ENCODE measurements at places on chromosomes 7 and 10. TPM values are rescaled to one million over a fixed set of nuclear protein-coding genes. Genes with fewer than 3 reads are reported as not detected.
A peak's percentile ranks its signal among the peaks of the same experiment; 100 is the strongest.

- no peak for DNase-seq
Observed at GRCh38 chr10:125742465-125742864, 23.0 kb downstream of the EDRF1 start.

GRCh38 chr7:86939197-86939814 lies 120.1 kb downstream of the ELAPOR2 start:
- DNase-seq = no peak

- no peak for DNase-seq
Observed at GRCh38 chr7:87188930-87189329, 30.6 kb downstream of the TMEM243 start.

GRCh38 chr7:85041605-85042216 lies 145.1 kb downstream of the SEMA3D start:
- peak; percentile 40 for DNase-seq

DNA sequence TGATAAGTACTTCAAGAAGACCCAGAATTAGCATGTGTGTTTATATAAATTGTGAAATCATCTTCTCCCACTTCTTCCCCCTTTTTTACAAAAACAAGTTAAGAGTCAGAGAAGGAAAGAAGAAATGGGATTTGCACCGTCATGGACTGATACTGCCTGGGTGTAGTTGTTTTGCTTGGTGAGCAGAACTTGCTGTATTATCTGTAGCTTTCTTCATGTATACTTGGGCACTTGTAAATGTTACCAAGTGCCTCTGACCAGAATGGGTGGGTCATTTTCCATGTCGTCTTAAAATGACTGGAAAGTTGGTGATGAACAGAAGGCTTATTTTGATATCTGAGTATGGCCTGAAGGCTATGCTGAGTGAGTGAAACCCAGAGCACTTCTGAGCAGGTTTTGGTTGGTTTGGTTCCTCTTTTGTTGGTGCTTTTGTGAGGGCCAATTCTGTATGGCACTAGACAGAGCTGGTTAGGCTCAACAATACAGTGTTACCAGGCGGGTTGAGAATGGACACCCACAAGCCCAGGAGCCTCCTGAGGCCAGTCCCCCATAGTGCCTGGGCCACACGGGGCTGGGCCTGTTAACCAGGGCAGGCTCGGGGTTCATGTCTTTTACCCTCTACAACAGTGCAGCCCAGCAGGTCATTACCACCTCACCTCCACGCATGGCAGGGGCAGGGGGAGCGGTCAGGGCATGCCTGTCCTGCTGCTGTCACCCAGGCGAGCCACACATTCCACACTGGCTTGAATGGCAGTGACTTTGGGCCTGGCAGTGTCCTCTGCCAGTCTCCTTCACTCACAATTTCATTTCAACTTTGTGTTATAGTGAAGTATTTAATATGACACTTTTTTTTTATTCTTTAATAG lies 115.1 kb downstream of the CCNY start:
- DNase-seq = no peak

DNA sequence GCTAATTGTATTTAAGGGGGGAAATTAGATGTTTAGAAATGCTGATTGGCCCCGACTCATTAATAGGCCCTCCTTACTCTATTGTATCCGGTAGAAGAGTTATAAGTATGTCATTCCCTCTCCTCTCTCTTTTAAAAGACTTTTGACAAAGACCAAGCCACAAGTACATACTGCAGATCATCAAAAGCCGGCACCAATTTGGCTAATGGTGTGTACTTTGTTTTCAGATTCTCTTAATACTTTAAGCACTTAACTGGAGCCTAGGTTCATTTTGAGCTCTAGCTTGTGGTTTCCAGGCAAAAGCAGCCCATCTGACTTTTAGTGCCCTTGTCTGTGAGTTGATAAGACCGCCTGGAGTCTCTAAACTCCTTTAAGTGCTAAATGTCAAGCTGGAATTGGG lies 210.0 kb upstream of the LYZL1 start:
- no peak for DNase-seq

DNA sequence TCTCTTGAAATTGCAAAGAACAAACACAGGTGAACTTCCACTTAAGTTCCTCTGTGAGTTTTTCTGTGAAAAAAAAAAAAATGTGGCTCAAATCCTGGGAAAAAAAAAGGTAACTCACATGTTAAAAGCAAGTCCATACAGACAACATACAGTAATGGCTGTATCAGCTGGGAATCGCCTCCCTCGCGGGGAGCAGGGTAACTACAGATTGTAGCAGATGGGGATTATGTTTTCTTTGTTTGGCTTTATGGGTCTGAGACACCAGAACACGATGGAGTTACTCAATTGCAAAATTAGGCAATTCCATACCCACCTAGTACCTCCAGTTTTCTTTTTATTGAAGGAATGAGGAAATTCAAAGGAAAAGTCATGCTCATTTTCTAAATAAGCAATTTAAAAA lies 42.3 kb downstream of the FEZF1 start:
- no peak for DNase-seq

DNA sequence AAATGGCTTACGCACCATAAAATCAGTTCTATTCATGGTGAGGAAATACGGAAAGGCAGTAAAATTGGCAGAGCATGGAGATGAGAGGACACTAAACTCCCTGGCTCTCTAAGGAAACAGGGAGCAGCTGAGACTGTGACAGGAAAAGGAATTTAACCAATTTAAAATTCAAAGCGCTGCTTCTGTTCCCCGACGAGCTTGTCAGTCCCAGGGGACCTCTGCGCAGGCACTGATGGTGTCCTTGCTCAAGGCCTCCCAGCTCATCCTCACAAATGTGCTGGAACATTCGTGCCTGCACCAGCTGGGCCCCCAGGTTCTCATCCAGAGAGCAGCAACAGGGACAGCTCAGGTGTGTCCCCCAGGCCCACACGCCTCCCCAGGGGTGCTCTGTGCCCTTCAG lies 101.4 kb downstream of the MAD1L1 start:
- DNase-seq = no peak

DNA sequence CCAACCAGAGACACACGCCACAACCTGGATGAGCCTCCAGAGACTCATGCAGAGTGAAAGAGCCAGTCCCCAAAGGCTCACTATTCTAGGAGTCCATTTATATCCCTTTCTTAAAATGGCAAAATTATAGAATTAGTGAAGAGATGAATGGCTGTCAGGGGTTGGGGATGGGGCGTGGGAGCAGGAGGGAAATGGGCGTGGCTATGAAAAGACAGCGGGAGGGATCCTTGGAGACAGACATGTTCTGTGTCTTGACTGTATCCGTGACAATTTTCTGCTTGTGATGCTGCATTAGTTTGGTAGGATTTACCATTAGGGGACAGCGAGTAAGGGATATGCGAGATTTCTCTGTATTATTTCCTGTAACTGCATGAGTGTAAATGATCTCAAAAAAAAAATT lies 33.0 kb downstream of the FAM53B start:
- DNase-seq = no peak

GRCh38 chr7:28586736-28587135 lies 174.4 kb downstream of the CREB5 start:
- DNase-seq = no peak

- DNase-seq = no peak
Observed at GRCh38 chr10:4067531-4067930, 282.5 kb upstream of the KLF6 start.

DNA sequence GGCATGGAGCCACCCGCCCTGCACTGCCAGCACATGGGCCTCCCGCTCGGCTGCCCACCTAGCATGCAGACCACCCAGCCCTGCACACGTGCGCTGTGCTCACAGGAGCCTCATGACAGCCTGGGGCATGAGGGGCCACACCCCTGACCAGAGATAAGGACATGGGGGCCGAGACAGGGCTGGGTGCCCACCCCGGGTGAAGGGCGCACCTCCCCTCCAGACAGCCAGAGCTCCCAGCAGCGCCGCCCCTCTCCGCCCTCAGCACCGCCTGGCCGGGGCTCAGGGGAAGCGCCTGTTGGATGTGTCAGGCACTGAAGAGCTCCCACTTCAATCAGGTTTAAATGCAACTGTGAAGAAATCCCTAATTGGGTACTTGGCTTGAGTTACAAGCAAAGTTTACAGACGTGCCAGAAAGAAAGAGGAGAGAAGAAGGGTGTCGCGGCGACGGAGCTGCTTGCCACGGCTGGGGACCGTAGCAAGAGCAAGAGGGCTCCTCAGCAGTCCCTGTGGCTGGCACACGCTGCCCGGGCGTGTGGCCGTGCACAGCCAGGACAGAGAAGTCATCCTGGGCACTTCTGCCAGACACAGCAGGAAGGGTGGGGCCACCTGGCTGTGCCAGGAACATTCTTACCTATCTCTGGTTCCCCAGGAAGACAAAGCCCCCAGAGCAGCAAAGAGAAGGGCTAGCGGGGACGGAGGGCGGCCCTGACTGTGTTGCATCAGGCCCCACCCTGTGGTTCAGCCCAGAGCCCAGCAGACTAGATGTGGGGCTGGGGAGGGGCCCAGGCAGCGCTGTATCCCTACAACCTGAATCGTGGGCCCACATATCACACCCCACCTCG lies 247.4 kb downstream of the ELFN1 start:
- no peak for DNase-seq

GRCh38 chr10:32166365-32166764 lies 110.1 kb upstream of the KIF5B start:
- no peak for DNase-seq

DNA sequence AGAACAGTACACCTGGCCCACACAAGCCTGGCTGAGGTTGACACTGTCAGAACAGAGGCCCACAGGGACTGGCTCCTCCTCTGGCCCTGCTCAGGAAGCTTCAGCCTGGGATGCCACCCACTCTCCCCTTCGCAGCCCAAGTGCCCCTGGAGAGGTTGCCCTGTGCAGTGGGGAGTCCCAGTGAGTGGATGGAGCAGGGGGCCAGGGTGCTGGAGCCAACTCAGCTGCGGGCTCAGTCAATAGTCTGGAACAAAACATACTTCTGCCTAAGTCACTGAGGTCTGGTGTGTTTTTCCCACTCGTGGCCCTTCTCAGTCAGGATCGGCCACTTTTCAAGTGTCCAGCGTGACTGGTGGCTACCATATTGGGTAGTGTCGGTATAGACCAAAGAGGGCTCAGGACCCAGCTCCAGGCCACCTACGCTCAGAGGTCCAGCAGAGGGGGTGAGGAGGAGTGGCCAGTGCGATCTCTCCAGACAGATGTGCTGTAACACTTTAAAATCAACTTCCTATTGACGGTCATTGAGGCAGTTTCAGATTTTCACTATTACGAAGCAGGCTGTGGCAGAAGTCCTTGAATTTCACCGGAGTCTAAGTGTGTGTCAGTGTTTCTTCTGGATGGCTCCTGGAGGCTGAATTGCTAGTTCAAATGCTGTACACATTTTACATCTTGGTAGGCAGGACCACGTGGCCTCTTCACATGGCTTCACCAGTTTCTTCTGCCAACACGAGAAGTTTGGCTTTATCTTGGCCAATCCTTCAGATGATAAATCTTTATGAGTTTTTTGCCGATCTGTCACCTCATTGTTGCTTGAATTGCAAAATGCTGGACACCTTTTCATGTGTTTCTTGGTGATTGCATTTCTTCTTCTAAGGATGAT lies 994 bp upstream of the GCK start:
- no peak for DNase-seq

DNA sequence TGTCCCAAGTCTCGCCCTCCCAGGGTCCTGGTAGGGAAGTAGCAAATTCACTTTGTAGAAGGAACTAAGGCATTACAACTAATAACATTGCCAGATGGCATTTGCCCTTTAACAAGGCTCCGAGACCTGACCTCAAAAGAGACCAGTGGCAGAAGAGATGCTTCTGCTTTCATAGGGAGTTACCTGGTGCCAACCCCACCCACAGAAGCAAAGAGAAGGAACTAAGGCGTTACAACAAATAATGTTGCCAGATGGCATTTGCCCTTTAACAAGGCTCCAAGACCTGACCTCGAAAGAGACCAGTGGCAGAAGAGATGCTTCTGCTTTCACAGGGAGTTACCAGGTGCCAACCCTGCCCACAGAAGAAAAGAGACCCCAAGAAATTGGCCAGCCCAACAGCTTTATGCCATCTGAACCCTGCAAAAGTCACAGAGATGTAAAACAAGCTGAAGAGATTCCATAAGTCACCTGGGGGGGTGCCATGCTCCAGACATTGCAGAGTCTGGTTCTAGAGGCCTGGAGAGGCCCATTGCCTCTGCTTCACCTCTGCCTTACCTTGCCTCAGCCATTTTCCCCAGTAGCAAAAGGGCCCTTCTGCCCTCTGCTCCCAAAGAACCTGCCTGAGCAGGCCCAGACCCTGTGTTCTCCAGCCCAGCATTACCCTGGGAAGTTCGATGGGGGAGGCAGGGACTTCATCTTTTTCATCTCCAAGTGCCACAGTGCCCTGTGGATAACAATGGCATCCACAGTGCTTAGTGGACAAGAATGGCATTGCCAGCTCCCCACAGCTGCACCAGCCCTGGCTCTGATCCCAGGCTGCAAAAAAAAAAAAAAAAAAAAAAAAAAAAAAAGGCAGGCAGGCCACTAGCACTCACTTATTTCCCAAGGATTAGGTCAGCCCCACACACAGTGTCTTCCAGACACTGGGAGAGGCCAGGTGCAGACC lies 179.5 kb upstream of the PLXNA4 start:
- peak; percentile 30 for DNase-seq

GRCh38 chr7:112411186-112411795 lies 39.0 kb upstream of the IFRD1 start:
- DNase-seq = no peak

- DNase-seq = no peak
Observed at GRCh38 chr7:105621617-105622016, 40.3 kb upstream of the EFCAB10 start.

The NUP205 gene
- 14.0 TPM for total RNA-seq

The PHKG1 gene
- total RNA-seq = 0.26 TPM

The CSGALNACT2 gene
- 5.6 TPM for total RNA-seq

The ADARB2 gene
- total RNA-seq = 0.34 TPM

The ADAM12 gene
- 3.7 TPM for total RNA-seq

The DGKI gene
- total RNA-seq = 0.04 TPM

The MUC12 gene
- 0.34 TPM for total RNA-seq

The FFAR4 gene
- total RNA-seq = 0.57 TPM

The MACROH2A2 gene
- 7.1 TPM for total RNA-seq

The CPA4 gene
- total RNA-seq = 8.6 TPM

The SMO gene
- 2.6 TPM for total RNA-seq

The TMEM229A gene
- not detected for total RNA-seq

The ASB10 gene
- total RNA-seq = not detected

The FAM25G gene
- total RNA-seq = not detected

Measured in pancreas (tissue), 10 donors.